T-cell (primary cell): ENCODE measurements at places on chromosomes 5 and 9.

- H3K27ac ChIP-seq: no peak overlapping the region
- H3K27me3 ChIP-seq: no peaks in the 10 kb centered on the region
- no peaks in the 10 kb centered on the region for H3K36me3 ChIP-seq
- no peaks in the 10 kb centered on the region for H3K4me1 ChIP-seq
- no peak for DNase-seq
- no peak overlapping the region for H3K4me3 ChIP-seq
Observed at GRCh38 chr5:114782869-114783268, 386.8 kb downstream of the TRIM36 start.

DNA sequence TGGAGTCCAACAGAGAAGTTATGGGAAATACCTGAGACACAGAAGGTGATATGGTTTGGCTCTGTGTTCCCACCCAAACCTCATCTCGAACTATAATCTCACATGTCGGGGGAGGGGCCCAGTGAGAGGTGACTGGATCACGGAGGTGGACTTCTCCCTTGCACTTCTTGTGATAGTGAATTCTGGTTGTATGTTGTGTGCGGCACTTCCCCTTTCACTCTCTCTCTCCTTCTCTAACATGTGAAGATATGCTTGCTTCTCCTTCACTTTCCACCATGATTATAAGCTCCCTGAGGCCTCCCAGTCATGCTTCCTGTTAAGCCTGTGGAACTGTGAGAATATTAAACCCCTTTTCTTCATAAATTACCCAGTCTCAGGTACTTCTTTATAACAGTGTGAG, 96.1 kb downstream of the TMEM232 start:
- no peaks in the 10 kb centered on the region for H3K27me3 ChIP-seq
- H3K4me3 ChIP-seq: no peak overlapping the region
- no peaks in the 10 kb centered on the region for H3K4me1 ChIP-seq
- no peak for DNase-seq
- no peak overlapping the region for H3K27ac ChIP-seq

GRCh38 chr5:124724357-124725039, 21.9 kb downstream of the ZNF608 start:
- H3K27me3 ChIP-seq: no peaks in the 10 kb centered on the region
- H3K27ac ChIP-seq: no peak overlapping the region
- no peaks in the 10 kb centered on the region for H3K36me3 ChIP-seq
- H3K4me3 ChIP-seq: no peak overlapping the region
- H3K4me1 ChIP-seq: no peaks in the 10 kb centered on the region

DNA sequence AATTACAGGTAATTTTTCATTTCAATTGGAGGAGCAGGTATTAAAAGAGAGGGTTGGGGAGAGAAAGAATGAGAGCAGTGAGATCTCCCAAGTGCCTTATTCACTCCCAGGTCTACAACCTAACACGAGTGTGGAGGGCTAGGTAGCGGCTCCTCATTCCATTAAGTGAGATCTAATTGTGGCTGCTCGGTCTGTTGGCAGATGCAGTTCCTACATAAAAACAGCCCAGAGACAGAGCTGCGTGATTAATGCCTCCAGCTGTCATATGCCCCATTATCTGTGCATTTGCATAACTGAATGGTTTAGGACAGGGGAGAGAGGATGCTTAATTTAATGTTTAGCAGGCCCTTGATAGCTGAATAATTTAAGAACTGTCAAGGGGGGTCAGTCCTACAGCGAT, 100.5 kb downstream of the PSAT1 start:
- no peaks in the 10 kb centered on the region for H3K4me1 ChIP-seq
- no peak overlapping the region for H3K4me3 ChIP-seq
- DNase-seq: no peak
- H3K27ac ChIP-seq: no peak overlapping the region
- H3K36me3 ChIP-seq: no peaks in the 10 kb centered on the region

- no peaks in the 10 kb centered on the region for H3K27me3 ChIP-seq
- peaks cover 7% of the 10 kb centered on the region for H3K36me3 ChIP-seq
- H3K27ac ChIP-seq: peak overlapping the region; percentile 15
- DNase-seq: no peak
- peaks cover 17% of the 10 kb centered on the region for H3K4me1 ChIP-seq
Observed at GRCh38 chr9:19378164-19378563, 1.9 kb downstream of the RPS6 start.

DNA sequence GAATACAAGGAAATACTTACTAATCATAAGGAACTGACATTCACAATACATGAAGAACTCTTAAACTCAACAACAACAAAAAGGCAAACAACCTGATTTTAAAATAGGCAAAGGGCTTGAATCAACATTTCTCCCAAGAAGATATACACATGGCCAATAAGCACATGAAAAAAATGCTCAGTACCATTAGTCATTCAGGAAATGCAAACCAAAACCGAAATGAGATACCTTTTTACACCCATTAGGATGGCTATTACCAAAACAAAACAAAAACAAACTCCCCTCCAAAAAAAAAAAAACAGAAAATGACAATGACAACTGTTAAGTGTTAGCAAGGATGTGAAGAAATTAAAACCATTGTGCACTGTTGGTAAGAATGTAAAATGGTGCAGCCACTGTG, 104.1 kb upstream of the ZNF462 start:
- no peaks in the 10 kb centered on the region for H3K27me3 ChIP-seq
- H3K4me3 ChIP-seq: no peak overlapping the region
- H3K27ac ChIP-seq: no peak overlapping the region
- no peak for DNase-seq

- DNase-seq: peak; percentile 38
- no peaks in the 10 kb centered on the region for H3K36me3 ChIP-seq
- no peak overlapping the region for H3K4me3 ChIP-seq
- H3K27me3 ChIP-seq: no peaks in the 10 kb centered on the region
Observed at GRCh38 chr5:79133657-79134451, 22.2 kb downstream of the BHMT start.

DNA sequence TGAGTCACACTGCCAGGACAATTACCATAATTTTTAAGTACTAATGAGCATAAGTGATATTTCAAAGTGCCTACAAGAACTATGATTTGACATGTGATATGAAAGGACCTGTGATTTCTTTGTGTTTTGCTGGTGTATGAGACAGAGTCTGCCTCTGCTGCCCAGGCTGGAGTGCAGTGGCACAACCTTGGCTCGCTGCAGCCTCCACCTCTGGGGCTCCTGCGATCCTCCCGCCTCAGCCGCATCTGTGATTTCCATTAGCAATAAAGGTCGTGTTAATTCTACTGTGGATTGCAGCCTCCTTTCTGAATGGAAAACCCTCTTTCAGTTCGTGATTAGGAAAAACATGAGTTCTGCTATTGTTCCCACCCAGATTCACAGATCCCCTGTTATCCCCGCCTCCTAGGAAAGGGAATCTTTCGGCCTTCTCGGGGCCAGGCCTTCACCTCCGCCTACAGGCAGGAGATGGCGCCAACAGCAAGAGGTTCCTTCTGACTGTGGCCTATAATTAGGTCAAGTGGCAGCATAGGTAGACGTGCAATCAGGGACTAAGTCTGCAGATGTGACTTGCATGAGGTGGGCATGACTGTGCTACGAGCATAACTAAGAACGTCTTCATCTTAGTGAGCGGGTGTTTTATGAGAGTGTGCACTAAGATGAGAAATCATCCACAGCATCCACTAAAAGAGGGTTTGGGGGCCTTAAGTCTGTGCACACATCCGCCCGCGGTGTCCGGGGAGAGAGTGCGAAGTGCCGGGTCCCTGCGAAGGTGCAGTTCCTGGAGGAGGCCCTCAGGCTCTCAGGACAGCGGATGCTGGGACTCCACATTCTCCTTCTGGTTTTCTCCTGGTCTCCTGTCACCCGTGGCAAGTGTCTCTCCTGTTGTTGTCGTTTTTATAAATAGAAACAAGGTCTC, 23.1 kb downstream of the TRIM7 start:
- no peaks in the 10 kb centered on the region for H3K36me3 ChIP-seq
- peaks cover 7% of the 10 kb centered on the region for H3K4me1 ChIP-seq
- peak; percentile 60 for DNase-seq
- H3K27ac ChIP-seq: no peak overlapping the region
- peaks cover 6% of the 10 kb centered on the region for H3K27me3 ChIP-seq

GRCh38 chr5:171705036-171705435, 80.6 kb upstream of the SMIM23 start:
- no peaks in the 10 kb centered on the region for H3K4me1 ChIP-seq
- no peak overlapping the region for H3K4me3 ChIP-seq
- no peak for DNase-seq
- no peak overlapping the region for H3K27ac ChIP-seq
- H3K36me3 ChIP-seq: no peaks in the 10 kb centered on the region
- H3K27me3 ChIP-seq: no peaks in the 10 kb centered on the region

GRCh38 chr5:43680286-43680685, 77.3 kb downstream of the NNT start:
- H3K4me1 ChIP-seq: no peaks in the 10 kb centered on the region
- no peak overlapping the region for H3K4me3 ChIP-seq
- H3K27me3 ChIP-seq: no peaks in the 10 kb centered on the region
- H3K27ac ChIP-seq: no peak overlapping the region

GRCh38 chr5:72177538-72177937, 70.3 kb downstream of the MAP1B start:
- H3K27me3 ChIP-seq: no peaks in the 10 kb centered on the region
- no peak overlapping the region for H3K27ac ChIP-seq
- H3K4me1 ChIP-seq: no peaks in the 10 kb centered on the region
- no peaks in the 10 kb centered on the region for H3K36me3 ChIP-seq
- DNase-seq: no peak
- H3K4me3 ChIP-seq: no peak overlapping the region

DNA sequence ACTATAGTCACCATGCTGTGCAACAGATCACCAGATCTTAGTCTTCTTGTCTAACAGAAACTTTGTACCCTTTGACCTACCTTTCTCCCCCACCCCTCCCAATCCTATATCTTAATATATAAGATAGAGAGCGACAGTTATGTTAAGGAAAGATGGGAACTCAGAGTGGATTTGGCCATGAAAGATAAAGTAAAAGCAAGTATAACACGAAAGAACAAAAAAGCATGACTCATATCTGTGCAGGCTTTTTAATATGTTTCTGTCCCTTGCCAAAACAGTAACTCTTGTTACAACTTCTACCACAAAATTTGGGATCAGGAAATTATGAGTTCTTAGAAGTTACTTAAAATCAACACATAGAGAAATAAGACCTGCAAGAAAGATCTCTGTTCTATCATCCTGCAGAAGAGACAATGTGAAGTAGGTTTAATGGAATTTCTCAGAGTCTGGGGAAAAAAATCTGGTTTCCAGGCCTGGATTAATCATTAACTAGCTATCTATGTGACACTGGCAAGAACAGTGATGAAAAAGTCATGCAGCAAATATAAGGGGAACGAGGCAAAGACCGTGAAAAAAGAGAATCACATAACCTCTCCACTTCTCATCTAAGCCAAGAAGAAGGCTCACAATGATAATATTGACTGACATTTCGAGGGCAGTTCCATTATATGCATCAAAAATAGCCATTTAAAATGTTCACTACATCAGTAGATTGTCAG, 18.6 kb downstream of the BAAT start:
- H3K27me3 ChIP-seq: no peaks in the 10 kb centered on the region
- DNase-seq: no peak
- no peaks in the 10 kb centered on the region for H3K36me3 ChIP-seq
- no peak overlapping the region for H3K4me3 ChIP-seq

GRCh38 chr5:138533973-138534941, 8.8 kb downstream of the ETF1 start:
- DNase-seq: no peak
- H3K27me3 ChIP-seq: no peaks in the 10 kb centered on the region
- peaks cover 13% of the 10 kb centered on the region for H3K4me1 ChIP-seq

DNA sequence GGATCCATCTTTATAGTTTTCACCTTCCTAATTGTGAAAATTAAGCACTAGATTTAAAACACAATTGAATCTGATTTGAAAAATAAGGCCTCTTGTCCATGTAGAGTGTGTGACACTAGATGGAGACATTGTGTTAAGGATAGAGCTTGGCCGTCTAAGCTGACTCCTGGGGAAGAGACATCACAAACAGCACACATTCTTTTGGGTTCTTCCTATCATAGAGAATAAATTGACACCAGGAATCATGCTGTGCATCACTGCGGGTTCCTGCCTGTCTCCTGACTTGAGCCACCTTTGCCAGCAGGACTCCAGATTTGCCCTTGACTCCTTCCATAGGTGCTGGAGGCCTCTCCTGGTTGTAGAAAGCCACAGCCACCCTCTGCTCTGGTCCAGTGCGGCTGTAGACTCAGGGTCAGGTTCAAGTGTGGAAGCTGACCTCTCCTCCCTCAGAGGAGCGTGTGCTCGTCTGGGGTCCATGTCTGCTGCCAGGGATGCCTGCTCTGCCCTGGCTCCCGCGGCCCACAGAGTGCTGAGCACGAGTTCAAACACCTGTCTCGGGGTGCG, 11.2 kb downstream of the ROPN1L start:
- peaks cover 6% of the 10 kb centered on the region for H3K4me1 ChIP-seq
- DNase-seq: no peak
- H3K4me3 ChIP-seq: no peak overlapping the region
- H3K27ac ChIP-seq: no peak overlapping the region

DNA sequence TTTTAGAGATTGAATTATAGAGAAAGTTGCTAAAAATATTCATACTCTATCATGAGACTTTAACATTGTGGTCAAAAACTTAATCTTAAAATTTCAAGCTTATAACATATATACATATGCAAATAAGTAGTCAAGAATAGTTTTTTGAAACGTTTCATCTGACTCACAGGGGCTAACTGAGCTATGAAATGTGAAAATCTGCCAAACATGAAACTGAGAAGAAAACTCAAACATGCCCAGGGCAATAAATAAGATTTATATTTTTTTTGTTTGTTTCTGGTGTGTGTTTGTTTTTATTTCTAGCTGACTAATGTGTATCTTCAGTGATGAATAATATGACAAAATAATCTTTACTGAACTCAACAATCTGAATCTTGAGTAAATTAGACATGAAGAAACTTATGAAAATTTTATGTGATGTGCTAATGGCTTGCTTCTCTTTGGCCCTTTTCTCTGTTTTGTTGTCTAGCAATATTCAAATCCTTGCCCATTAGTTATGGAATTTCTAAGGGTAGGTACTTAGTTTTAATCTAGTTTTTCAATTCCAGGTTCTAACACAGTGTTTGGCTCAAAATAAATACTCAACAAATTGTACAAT, 99.9 kb downstream of the FAM174A start:
- DNase-seq: no peak
- H3K4me3 ChIP-seq: no peak overlapping the region
- H3K27ac ChIP-seq: no peak overlapping the region
- H3K27me3 ChIP-seq: no peaks in the 10 kb centered on the region
- H3K4me1 ChIP-seq: no peaks in the 10 kb centered on the region
- H3K36me3 ChIP-seq: no peaks in the 10 kb centered on the region

DNA sequence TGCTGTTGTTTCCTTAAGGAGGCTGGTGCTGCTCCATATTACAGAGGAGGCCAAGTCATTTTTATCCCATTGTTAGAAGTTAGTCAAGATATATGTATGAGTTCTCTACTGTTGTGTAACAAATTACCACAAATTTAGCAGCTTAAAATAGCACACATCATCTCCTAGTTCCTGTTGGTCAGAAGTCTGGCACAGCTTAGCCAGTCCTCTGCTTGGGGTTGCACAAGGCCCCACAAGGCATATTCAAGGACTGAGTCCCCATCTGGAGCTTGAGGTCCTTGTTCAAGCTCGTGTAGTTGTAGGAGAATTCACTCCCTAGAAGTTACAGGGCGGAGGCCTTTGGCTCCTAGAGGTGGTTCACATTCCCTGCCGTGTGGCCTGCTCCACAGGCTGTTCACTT, 14.7 kb downstream of the MTAP start:
- H3K4me3 ChIP-seq: no peak overlapping the region
- DNase-seq: no peak
- no peak overlapping the region for H3K27ac ChIP-seq
- no peaks in the 10 kb centered on the region for H3K27me3 ChIP-seq
